Fibroblast of the conjunctiva (primary cell): ENCODE measurements at places on chromosomes 16 and 17.

- DNase-seq = no peak
Observed at GRCh38 chr17:81665205-81666091, 957 bp downstream of the OXLD1 start.

DNA sequence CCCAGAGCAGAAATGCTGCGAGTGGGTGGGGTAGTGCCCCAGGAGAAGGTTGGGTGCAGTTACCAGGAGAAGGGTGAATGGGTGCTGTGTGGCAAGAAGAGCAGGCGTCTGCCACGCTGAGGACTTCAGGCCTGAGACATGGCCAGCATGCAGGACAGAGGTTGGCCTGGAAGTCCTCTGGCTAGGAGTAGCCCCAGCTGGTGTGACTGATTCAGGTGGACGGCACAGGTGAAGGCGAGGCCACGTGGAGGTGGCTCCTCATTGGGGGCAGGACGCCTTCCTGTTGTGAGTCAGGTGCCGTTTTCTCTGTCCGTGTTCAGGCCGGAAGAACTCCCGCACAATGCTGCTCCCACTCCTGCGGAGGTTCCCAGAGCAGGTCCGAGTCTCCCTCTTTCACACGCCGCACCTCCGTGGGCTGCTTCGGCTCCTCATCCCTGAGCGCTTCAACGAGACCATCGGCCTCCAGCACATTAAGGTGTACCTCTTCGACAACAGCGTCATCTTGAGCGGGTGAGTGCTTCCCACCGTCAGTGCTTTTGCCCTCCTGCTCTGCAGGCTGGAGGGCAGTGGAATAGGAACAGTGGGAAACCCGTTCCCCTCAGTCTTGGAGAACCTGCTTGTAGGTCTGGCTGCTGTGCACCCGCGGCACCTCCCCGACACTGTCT is 20.7 kb downstream of the PGS1 start:
- DNase-seq = no peak

GRCh38 chr16:15736529-15736928 is 86.5 kb downstream of the NDE1 start:
- DNase-seq = no peak

DNA sequence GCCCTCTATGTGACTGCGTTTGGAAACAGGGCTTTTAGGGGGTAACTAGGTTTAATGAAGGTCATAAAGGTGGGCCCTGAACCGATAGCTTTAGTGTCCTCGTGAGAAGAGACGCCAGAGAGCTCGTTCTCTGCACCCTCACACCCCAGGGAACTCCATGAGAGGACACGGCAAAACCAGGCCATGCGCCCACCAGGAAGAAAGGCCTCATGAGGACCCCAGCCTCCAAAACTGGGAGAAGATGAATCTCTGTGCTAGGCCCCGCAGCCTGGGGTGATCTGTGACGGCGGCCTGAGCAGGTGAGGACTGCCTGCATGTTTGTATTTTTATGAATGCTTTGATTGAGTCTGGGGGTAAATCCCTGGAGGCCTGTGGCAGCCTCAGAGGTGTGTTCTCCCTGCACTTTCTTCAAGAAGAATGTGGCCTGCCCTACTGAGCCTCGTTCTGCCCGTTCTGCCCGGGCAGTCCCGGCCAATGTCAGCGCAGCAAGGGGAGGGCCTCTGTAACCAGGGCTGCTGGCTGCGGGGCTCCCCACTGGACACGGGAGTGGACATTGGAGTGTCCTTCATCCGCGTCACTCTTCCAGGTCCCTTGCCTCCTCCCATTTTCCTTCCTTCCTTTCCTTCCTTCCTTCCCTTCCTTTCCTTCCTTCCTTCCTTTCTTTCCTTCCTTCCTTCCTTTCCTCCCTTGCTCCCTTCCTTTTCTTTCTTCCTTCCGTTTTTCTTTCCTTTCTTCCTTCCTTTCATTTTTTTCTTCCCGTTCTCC is 6.8 kb upstream of the RNF213 start:
- no peak for DNase-seq

- no peak for DNase-seq
Observed at GRCh38 chr16:86317813-86318650, 192.3 kb upstream of the FOXF1 start.

- DNase-seq = no peak
Observed at GRCh38 chr16:5428932-5429331, 331.3 kb upstream of the EEF2KMT start.

- DNase-seq = no peak
Observed at GRCh38 chr16:54843424-54843750, 87.3 kb upstream of the IRX5 start.

- no peak for DNase-seq
Observed at GRCh38 chr17:62888148-62888547, 77.9 kb upstream of the TANC2 start.

- DNase-seq = no peak
Observed at GRCh38 chr17:67574658-67575293, 143.0 kb upstream of the NOL11 start.

GRCh38 chr17:81483862-81484194 is 28.8 kb downstream of the ACTG1 start:
- DNase-seq = no peak
